ENCODE measurements at places on chromosomes 16 and 17. TPM values are rescaled to one million over a fixed set of nuclear protein-coding genes. Genes with fewer than 3 reads are reported as not detected.

DNA sequence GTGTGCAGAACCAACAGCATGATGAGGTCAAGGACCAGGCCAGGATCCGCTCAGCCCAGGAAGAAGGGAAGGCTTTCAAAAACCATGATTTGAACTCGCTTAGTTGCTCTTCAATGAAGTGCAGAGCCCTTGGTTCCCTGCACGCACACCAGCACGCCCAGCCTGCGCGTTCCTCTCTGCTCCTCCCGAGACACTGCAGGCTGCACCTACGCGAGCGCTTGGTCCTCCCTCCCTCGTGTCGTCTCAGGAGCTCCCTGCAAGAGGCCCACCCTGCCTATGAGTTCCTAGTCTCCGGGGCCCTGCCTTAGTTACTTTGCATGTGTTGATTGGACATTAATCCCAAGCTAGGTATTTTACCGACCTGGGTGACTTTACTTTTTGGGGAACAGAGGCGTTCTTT lies 132.9 kb upstream of the TNRC6C start:
- peaks cover 11% of the 10 kb centered on the region for H3K4me1 ChIP-seq
- H3K27ac ChIP-seq = no peak overlapping the region
- DNase-seq = no peak
- no peak overlapping the region for H3K4me3 ChIP-seq
- no peaks in the 10 kb centered on the region for H3K27me3 ChIP-seq
- H3K36me3 ChIP-seq = no peaks in the 10 kb centered on the region

DNA sequence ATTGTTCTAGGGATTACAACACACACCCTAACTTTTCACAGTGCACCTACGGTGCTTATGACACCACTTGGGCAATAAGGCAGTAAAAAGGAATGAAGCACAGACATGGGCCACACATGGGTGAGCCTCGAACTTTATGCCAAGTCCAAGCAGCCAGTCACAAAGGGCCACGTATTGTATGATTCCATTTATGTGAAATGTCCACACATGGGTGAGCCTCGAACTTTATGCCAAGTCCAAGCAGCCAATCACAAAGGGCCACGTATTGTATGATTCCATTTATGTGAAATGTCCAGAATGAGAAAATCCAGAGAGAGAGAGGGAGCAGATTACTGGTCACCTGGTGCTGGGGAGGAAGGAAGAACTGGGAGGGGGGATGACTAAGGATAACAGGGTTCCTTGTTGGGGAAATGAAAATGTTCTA lies 22.2 kb downstream of the RMI2 start:
- no peaks in the 10 kb centered on the region for H3K27me3 ChIP-seq
- H3K4me1 ChIP-seq = peaks cover 29% of the 10 kb centered on the region
- no peak for DNase-seq
- no peak overlapping the region for H3K4me3 ChIP-seq
- no peaks in the 10 kb centered on the region for H3K36me3 ChIP-seq

DNA sequence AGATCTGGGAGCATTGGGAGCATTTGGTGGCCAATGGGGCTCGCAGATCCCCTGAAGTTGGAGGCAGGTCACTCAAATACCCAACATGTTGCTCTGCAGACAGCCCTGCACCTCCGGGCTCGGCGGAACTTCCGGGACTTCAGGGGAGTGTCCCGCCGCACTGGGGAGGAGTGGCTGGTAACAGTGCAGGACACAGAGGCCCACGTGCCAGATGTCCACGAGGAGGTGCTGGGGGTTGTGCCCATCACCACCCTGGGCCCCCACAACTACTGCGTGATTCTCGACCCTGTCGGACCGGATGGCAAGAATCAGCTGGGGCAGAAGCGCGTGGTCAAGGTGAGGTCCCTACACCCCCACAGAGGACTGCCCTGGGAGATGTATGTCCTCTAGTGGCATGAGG lies 16.4 kb downstream of the MVP start:
- DNase-seq = no peak
- H3K36me3 ChIP-seq = peaks cover 8% of the 10 kb centered on the region
- H3K27me3 ChIP-seq = no peaks in the 10 kb centered on the region
- no peak overlapping the region for H3K27ac ChIP-seq
- H3K4me1 ChIP-seq = peaks cover 6% of the 10 kb centered on the region

- no peak overlapping the region for H3K4me3 ChIP-seq
- no peaks in the 10 kb centered on the region for H3K27me3 ChIP-seq
- H3K4me1 ChIP-seq = no peaks in the 10 kb centered on the region
Observed at GRCh38 chr16:63361032-63361624, 1324.9 kb upstream of the CDH8 start.

DNA sequence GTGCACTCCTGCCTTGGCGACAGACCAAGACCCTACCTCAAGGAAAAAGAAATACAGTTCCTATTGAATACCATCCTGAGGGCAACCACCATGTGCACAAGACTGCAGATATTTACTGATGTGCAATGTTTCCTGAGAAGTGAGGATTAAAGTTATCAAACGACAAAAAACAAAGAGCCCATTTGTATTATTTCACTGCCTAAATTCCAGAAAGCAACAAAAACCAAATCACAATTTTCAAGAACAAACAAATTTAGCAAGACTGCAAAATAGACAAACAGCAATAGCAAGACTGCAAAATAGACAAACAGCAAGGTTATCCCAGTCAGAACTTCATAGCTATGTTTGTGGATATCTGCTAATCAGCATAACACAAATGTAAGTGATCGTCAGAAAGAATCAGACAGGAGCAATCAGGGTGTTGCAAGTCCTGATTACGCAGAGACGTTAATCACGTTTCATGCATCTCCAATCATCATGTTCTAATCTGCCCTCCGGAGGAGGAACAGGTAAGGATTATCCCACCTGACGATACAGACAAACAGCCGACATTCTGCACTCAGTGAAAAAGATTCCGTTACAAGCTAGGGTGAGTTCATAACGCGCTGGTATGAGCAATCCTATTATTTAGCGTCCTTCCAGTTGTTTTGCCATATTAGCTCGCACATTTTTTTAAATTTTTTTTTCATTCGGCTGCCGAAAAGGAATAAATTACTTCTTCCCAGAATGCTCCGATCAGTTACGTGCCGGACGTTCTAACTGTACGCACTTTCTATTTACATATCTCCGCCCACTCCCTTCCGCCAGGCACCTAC lies 2.9 kb downstream of the TMEM107 start:
- peak overlapping the region; percentile 43 for H3K4me3 ChIP-seq
- H3K4me1 ChIP-seq = peaks cover 46% of the 10 kb centered on the region
- no peaks in the 10 kb centered on the region for H3K36me3 ChIP-seq
- peak overlapping the region; percentile 69 for H3K27ac ChIP-seq
- no peaks in the 10 kb centered on the region for H3K27me3 ChIP-seq
- peak; percentile 99 for DNase-seq

The TNP2 gene
- total RNA-seq = not detected

The NETO2 gene
- total RNA-seq = 10.3 TPM

The BIRC5 gene
- 140 TPM for total RNA-seq

The LAT gene
- 3.3 TPM for total RNA-seq

Data from HCT116 (cell line).